ENCODE measurements at places on chromosomes 3 and 15.

GRCh38 chr3:73611176-73611575, 13.6 kb downstream of the PDZRN3 start:
- DNase-seq = no peak

DNA sequence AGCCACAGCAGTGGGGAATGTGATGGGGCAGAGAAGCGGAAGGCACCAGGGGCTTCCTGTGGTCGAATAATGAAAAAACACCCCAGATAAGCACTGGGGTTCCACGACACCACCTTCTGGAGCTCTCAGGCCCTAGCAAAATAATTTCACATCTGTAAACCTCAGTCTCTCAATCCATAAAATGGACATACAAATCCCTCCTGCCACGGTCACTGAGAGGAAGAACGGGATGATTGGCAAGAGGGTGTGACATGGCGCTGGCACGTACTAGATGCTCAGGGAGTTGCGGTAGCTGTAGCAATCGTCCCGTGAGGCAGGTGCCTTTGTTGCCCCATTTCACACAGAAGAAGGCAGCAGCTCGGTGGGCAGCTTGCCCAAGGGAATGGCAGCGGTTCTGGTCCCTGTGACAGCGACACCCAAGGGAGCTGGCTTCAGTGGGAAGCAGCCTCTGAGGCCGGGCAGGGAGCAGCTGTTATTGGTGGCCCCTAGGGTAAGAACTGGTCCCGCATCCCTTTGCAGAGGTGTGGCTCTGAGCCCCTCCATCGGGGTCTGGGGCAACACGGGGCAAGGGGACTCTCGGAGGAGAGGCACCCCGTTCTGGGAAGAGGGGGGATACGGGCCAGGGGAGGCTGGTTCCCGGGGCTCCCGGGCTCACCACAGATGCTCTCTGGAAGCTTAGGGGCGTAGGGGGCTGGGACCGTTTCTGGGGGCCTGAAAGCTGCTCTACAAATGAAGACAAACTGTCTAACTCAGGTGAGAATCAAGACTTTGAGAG, 114.0 kb upstream of the ALDH1A3 start:
- DNase-seq = no peak

- no peak for DNase-seq
Measured at GRCh38 chr15:79090487-79091203, at the start of gene RASGRF1. Gene RASGRF1 (minus strand): TSS chr15:79090780. CDS start chr15:79090498, 282 bp downstream.

- no peak for DNase-seq
Measured at GRCh38 chr15:90744759-90745402, 27.7 kb downstream of the BLM start.

- no peak for DNase-seq
Measured at GRCh38 chr3:46852839-46853355, 10.3 kb downstream of the MYL3 start.
